ENCODE measurements at places on chromosomes 16 and 17.

DNA sequence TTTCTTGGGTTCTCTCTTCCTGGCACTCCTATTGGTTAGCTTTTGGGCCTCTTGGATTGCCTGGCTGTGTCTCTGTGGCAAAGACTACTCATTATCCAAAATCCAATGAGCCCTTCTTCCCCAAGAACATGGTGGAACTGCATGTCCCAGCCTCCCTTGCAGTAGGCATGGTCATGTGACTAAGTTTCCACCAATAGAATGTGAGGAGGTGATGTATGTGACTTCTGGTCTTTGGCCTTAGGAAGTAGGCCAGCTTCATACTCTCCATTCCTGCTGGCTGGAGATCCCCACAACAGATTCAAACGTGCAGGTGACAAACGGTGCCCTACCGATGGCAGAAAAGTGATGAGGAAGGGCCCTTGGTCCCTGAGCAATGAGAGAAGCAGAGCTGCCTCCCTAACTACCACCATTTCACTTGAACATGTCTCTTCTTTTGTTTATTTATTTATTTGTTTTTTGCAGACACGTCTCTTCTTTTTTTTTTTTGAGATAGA lies 17.3 kb upstream of the SPN start:
- no peak for DNase-seq

DNA sequence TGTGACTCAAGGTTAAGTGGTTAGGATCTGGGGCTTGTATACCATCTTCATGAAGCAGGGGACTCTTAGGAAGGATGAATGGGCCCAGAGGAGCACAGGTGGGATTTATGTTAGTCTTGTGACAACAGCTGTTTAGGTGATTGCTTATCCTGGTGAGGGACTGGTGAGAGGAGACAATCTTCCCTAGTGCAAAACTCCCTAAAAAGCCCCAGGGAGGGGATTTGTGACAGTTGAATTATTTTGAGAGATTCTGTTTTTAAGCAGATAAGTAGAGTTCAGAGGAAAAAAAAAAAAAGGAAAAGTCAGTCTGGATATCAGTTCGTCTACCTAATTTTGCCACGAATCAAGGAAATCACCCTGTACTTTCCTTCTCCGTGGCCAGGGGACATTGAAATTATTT lies 35.1 kb upstream of the SEC14L1 start:
- DNase-seq, result no peak

- no peak for DNase-seq
These were observed 24.9 kb downstream of the CDRT4 start for GRCh38 chr17:15442311-15443180.

GRCh38 chr17:49162866-49163265 lies 30.3 kb downstream of the B4GALNT2 start:
- no peak for DNase-seq
